ENCODE measurements at places on chromosomes 13 and 19.

DNA sequence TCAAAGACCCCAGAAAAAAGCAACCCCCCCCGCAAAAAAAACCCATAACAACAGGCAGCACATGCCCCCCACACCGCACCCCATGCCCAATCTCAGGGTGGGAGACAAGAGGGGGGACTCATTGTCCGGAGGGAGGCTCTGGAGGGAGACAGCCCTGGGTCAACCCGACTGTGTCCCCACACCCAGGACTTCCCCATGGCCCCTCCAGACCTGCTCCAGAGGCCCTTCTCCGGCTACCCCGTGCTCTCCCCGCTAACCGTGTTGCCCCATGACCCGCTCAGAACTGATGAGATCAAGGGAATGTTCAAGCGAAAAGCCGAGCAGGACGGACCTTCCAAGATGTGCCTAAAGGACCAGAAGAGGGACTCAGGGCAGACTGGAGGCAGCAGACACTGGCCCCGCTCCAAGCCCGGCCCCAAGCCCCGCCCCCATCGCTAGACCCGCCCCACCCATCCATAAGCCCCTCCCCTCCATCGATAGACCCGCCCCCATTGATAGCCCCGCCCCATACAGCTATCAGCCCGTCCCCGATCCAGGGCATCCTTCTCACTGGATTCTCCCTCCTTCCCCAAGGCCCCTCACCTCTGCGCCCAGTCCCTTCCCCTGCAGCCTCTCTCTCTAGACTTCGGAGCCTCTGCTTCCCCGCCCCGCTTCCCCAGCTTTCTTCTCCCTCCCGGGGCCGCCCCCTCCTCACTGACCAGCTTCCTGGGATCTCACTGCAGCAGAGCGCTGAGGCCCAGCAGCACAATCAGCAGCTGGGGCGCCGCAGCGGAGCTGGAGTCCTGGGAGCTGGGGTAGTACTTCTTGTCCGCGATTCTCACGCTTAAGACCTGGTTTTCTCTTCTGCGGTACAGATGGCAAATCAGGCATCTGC is 2.2 kb downstream of the BST2 start:
- no peak for DNase-seq

- no peak for DNase-seq
Measured at GRCh38 chr19:39181500-39182173, 15.1 kb upstream of the NCCRP1 start.

- no peak for DNase-seq
Measured at GRCh38 chr13:40075281-40075680, 419.8 kb downstream of the COG6 start.

- DNase-seq, result no peak
Measured at GRCh38 chr13:112750570-112750969, 60.7 kb downstream of the ATP11A start.

- DNase-seq, result no peak
Measured at GRCh38 chr19:16836115-16837034, 7.2 kb downstream of the SIN3B start.

DNA sequence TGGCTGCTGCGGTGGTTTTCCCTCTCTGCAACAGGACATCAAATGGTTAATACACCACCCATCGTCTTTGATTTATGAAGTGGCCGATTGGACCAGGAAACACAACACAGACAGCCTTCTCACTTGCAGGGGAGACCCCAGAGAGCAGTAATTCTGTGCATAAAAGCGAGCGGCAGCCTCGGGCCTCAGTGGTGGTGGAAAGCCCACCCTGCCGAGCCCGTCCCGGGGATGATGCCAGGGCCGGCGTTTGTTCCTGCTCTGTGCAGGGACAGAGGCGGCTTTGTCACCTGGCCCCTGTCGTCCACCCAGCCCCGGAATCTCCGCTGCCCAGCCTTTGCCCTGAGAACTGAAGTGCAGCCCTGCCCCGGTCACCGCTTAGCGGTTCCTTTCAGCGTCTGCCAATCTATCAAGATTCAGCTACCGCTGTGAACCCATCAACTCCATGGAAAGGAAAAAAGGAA is 184.4 kb downstream of the TSHZ3 start:
- DNase-seq, result no peak

DNA sequence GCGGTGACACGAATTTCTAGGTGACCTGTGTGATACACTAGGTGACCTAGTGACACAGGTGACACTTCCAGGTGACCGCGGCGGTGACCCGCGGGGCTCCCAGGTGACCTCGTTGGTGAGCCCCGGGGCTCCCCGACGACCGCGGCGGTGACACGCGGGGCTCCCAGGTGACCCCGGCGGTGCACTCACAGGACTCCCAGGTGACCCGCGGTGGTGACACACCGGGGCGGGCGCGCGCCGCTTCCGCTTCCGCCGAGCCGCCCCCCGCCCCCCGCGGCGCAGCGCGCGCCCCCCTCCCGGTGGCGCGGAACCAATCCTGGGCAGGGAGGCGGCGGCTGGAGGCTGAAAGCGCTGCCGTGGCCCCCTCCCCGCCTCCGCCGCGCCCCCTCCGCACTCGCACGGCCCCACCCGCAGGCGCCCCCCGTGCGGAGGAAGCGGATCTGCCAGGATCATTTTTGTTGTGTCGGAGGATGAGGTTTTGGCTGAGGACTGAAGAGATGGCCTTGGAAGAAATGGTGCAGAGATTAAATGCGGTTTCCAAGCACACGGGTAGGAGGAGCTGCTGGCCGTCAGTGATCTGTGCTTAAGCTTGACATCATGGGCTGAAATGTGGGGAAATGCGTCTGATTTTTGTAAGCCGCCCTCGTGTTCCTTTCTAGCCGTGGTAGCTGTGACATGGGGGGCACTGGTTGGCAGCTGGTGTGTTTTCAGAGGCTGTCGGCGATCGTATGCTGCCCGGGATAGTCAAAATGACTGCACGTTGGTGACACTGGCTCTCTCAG is at the start of gene MCF2L:
TSS of gene MCF2L (plus strand) at position 305 of the 782 bp plus-strand sequence. CDS start at position 471, 166 bp downstream.
- peak; percentile 51 for DNase-seq

GRCh38 chr19:15633082-15633835 is 7.4 kb upstream of the CYP4F3 start:
- no peak for DNase-seq

GRCh38 chr19:49151267-49152118 is 3.7 kb downstream of the HRC start:
- no peak for DNase-seq

DNA sequence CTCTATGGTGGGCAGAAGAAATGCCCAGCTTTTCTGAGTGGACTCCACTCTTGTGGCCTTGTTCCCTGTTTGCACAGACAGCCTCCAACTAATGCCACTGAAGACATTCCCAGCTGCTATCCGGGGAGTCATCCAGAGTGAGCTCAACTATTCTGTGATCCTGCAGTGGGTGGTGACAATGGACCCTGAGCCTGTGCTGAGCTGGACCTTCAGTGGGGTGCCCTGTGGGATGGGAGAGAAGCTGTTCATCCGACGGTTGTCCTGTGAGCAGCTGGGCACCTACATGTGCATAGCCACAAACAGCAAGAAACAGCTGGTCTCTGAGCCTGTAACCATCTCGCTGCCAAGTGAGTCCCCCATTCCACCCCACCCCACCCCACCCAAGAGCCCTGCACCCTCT is 10.3 kb downstream of the IGSF23 start:
- DNase-seq, result no peak

DNA sequence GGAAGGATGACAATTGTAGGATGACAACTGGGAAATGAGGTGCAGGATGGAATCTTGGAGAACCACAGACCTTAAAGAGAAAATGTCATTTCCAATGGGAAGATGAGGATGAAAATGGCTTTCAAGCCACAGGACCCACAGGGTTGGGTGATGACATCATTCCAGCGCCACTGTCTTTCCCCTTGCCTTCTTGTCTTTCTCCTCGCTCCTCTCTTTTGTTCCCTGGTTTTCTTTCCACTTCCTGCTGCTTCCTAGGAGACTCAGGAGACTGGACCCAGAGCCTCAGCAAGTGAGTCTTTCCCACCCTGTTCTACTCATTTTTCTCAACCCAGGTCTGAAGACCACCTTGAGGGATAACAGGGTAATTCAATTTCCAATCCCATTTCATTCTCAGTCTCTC is 548.8 kb downstream of the FGF9 start:
- no peak for DNase-seq

GRCh38 chr19:1756264-1756663 is 3.0 kb downstream of the ONECUT3 start:
- DNase-seq, result no peak

- DNase-seq, result no peak
Measured at GRCh38 chr13:41835871-41836270, 125.0 kb downstream of the VWA8 start.

GRCh38 chr13:23505007-23505406 is 65.2 kb upstream of the TNFRSF19 start:
- DNase-seq, result no peak

- DNase-seq, result peak; percentile 48
Measured at GRCh38 chr19:14091081-14091812, 696 bp upstream of the SAMD1 start.

DNA sequence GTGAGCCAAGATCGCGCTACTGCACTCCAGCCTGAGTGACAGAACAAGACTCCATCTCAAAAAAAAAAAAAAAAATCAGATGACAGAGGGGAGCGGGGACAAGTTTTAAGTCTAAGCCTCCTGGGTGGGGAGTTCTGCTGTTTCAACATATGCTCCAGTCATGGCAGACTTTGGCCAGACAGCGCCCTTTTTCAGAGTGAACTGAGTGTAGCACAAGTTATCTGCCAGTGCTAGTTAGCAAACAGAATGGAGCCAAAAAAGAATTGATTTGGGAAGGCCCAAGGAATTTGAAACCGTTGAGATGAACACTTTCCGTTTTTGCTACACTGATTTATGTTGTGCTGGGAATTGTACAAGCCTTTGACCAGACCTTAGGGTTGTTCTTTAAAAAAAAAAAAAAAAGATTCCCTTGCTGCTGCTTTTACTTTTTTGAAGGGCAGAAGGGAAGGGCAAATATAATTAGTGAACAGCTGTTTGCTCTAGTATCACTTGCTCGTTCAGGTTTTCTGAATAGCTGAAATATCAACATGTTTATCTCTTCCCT is 5.7 kb downstream of the ACTN4 start:
- no peak for DNase-seq

DNA sequence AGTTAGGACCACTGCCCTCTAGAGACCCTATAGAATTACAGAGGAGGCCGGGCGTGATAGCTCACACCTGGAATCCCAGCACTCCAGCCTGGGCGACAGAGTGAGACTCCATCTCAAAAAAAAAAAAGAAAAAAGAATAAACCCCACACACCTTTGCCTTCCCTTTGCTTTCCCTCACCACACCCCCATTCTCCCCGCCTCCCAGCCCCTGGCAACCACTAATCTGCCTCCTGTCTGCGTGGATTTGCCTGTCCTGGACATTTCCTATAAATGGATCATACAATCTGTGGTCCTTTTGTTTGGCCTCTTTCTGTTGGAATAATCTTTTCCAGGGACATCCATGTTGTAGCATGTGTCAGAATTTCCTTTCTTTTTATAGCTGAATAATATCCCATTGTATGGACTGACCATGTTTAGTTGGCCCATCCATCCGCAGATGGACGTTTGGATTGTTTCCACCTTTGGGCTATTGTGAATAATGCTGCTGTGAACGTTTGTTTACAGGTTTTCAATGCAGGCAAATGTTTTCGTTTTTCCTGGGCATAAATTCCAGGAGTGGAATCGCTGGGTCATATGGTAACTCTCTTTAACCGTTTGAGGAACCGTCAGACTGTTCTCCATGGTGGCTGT is 15.3 kb downstream of the NACC1 start:
- no peak for DNase-seq

- DNase-seq, result no peak
Measured at GRCh38 chr19:19637523-19638251, 5.8 kb downstream of the GMIP start.

GRCh38 chr19:6204212-6204611 is 68.7 kb downstream of the ACSBG2 start:
- no peak for DNase-seq

- no peak for DNase-seq
Measured at GRCh38 chr13:99757756-99758459, 213.7 kb downstream of the ZIC5 start.

DNA sequence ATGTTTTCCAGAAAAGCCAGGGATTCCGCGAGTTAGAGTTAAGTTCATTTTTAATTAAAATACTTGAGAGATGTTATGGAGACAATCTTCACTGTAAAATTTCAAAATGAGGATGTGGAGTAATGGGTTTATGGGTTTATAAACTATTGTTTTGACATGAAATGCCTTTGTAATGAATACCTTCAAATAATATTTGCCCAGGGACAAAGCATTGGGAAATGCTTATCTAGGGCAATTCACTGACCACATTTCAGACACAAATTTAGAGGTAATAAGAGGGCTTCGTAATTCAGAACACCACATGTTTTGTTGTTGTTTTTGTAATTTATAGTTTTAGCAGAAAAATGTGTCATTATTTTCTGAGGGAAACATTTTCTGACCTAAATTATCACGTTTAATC is 241.1 kb upstream of the ATXN8OS start:
- no peak for DNase-seq

GRCh38 chr13:79725841-79726240 is 244.9 kb downstream of the NDFIP2 start:
- DNase-seq, result no peak

DNA sequence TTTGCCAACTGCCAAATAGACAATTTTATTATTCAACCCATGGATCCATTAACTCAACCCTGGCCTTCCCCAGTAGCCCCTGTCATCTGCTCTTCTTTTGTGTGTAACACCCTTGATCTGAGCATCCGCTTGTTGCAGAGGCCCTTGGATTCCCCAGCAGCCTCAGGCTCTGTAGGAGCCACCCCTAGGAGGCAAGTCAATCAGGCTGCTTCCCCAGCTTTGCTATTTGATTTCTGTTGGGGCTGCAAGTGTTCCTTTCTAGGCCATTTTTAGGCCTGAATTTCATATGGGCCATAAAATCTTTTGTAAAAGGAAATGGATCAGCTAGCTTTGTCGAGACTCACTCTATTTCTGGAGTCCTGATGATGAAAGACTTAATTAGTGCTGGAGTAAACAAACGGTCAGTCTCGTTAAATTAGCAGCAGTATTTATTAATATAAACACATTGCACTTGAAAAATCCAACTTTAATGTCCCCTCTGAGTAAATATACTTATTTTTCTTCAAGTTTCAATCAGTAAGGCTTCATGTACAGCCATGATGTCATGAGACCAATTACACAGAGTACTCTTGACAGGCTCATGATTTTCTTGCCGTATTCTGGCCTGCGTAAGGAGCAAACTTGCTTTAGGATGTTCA is 105.3 kb downstream of the RGCC start:
- DNase-seq, result no peak

- DNase-seq, result peak; percentile 27
Measured at GRCh38 chr19:55353803-55354697, 469 bp downstream of the COX6B2 start.

Data from stimulated activated CD8-positive, alpha-beta memory T cell treated with anti-CD3 and anti-CD28 coated beads, Interleukin-12 subunit alpha, Interleukin-12 subunit beta, amount 100 ng/mL, for 4 hours (primary cell).